ENCODE measurements at places on chromosomes 5 and 9. TPM values are rescaled to one million over a fixed set of nuclear protein-coding genes. Genes with fewer than 3 reads are reported as not detected.
A peak's percentile ranks its signal among the peaks of the same experiment; 100 is the strongest.

The FREM1 gene
- total RNA-seq = not detected

The SLCO6A1 gene
- total RNA-seq = not detected

The TEX48 gene
- 0.70 TPM for total RNA-seq

The PDLIM4 gene
- not detected for total RNA-seq

The GKAP1 gene
- 3.9 TPM for total RNA-seq

The RORB gene
- total RNA-seq = 0.02 TPM

The AJM1 gene
- total RNA-seq = 2.8 TPM

- peaks cover 40% of the 10 kb centered on the region for H3K4me1 ChIP-seq
- H3K36me3 ChIP-seq = no peaks in the 10 kb centered on the region
- no peak for DNase-seq
- H3K27me3 ChIP-seq = no peaks in the 10 kb centered on the region
These were observed 70.1 kb downstream of the RETREG1 start for GRCh38 chr5:16546732-16547131.

DNA sequence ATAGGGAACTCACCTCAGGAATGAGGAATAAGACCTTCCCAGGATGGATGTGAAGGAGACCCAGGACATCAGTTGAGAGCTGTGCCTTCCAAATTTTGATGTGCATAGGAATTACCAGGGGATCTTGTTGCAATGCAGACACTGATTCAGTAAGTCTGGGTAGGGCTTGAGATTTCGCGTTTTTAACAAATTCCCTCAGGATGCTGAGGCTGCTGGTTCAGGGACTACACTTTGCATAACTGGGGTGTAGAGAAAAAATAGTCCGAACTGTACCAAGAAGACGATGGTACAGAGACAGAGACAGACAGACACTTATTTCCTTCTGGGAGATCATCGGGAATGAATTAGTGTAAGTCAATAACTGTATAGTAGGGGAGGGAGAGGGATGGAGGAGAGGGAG is 82.3 kb upstream of the FREM1 start:
- peaks cover 35% of the 10 kb centered on the region for H3K4me1 ChIP-seq
- peak overlapping the region; percentile 75 for H3K4me3 ChIP-seq
- no peak overlapping the region for H3K27ac ChIP-seq
- H3K27me3 ChIP-seq = peaks cover 18% of the 10 kb centered on the region

DNA sequence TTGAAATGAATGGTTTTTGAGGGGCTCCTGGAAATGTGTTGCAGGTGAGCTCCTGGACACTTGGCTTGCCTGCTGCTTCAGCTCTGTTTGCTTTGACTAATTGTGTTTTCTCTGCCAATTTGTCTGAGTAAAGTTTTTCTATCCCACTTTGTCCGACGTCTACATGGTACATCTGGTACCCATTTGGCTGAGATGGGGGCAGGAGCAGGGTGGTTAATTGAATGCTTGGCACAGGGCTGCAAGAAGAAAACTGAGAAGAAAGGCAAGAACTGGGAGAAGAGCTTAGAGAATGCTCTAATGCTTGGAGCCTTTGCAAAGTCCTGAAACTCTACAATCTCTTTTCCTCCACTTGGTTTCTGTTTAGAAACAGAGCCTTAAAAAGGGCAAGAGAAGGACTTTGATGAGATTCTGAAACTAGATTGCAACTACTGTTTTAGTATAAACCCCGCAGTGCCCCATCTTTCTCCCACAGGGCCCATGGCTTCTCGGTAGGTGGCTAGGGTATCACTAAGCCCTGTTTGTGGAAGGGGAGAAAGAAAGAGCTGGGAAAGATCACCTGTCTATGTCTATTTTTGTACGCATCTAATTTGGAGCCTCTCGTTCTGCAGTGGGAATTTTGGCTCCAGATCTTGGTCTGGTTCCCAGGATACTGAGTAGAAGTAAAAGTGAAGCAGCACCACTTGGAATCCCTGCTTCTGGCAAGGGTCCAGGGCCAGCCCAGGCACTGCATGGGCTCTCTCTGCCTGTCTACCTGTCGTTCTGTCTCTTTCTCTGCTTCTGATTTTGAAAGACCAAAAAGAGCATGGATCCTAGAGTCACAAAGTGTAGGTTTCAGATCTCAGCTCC is 214.4 kb downstream of the SEMA6A start:
- H3K27ac ChIP-seq = no peak overlapping the region
- no peaks in the 10 kb centered on the region for H3K27me3 ChIP-seq
- peaks cover 2% of the 10 kb centered on the region for H3K4me1 ChIP-seq
- no peak overlapping the region for H3K4me3 ChIP-seq
- H3K36me3 ChIP-seq = peaks cover 24% of the 10 kb centered on the region

DNA sequence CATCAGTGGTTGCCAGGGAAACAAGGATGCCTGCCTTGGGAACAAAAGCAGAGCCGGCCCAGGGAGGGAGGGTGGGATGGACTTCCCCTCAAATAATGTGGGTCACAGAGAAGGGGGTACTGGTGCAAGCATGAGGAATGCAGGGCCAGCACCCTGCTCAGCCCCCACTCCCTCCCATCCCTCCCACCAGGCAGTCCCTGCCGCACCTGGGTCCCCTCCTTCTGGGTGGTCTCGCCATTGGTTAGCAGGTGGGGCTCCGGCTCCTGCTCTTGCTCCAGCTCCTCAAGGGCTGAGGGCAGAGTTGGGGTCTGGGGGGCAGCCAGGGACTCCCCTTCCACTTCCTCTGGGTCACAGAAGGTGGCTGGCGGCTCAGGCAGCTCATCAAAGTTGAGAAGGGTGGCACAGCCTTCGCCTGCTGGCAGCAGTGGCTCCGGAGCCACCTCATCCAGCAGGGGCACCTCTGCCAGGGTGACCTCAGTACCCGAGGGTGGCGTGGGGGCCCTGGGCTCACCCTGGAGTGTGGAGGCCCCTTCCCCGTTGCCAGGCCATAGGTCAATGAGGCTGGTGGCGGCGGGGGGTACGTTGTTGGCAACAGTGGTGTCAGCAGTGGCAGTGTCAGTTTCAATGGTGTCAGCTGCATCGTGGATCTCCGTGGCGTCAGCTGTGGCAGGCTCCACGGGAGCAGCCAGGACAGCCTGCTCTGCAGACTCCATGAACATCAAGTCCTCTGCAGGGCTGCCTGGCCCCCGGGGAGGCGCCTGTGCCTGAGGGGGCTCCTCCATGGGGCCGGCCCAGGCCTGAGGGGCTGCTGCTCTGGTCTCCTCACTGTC is 11.5 kb downstream of the PRR7 start:
- H3K27ac ChIP-seq = no peak overlapping the region
- DNase-seq = no peak
- no peak overlapping the region for H3K4me3 ChIP-seq

- DNase-seq = no peak
- no peaks in the 10 kb centered on the region for H3K4me1 ChIP-seq
- no peaks in the 10 kb centered on the region for H3K27me3 ChIP-seq
- no peak overlapping the region for H3K4me3 ChIP-seq
- H3K36me3 ChIP-seq = no peaks in the 10 kb centered on the region
These were observed 101.7 kb upstream of the SARDH start for GRCh38 chr9:133839822-133840329.

DNA sequence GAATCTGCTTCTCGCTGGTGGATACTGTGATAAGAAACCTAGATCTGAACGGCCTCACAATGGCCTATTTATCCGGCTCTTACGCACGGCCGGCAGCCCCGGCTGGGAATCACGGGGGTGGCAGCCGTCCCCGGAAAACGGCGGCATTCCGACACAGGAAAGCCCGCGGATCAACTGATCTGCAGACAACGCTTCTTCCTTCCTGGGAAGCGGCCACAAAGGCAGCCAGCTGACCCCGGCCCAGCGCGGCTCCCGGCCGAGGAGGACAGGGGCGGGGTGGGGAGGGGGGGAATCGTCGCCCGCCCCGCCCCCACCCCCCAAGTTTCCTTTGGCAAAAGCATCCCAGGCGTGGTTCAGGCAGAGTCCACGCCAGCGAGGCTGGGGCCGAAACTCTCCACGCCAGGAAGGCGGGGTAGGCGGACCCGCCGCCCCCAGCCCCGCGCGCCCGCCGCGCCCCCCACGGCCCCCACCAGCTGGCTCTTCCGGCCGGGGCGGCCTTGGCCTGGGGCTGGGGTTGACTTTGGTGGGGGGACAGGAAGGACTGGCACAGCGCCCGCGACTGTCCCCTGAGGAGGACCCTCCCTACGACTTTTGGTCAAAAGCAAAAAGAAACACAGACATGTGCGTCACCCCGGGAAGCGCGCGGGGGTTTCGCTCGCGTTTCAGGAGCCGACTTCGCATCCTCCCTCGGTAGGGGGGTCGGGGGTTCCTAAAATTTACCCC is 247.7 kb upstream of the ANKRD55 start:
- H3K27ac ChIP-seq = peak overlapping the region; percentile 70
- DNase-seq = peak; percentile 15
- H3K36me3 ChIP-seq = no peaks in the 10 kb centered on the region
- peak overlapping the region; percentile 78 for H3K4me3 ChIP-seq
- H3K27me3 ChIP-seq = peaks cover 28% of the 10 kb centered on the region

DNA sequence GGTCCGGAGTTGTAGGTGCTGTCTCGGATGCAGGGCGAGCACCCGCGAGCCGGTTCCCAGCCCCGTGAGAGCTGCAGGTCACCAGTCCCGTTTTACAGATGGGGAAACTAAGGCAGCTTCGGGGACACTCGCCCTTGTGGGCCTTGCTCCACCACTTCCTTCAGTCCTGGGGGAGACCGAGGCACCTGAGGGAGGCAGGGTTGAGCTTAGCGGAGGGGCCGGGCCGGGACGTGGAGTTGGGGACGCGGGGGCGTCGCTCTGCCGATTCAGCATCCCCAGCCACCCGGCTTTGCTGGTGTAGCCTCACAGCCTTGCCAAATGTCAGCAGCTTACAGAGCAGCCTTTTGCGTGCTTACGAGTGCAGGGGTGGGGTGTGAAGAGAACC is 530 bp downstream of the BBLN start:
- H3K4me1 ChIP-seq = peaks cover 20% of the 10 kb centered on the region
- no peaks in the 10 kb centered on the region for H3K27me3 ChIP-seq
- H3K36me3 ChIP-seq = peaks cover 17% of the 10 kb centered on the region
- peak; percentile 72 for DNase-seq

DNA sequence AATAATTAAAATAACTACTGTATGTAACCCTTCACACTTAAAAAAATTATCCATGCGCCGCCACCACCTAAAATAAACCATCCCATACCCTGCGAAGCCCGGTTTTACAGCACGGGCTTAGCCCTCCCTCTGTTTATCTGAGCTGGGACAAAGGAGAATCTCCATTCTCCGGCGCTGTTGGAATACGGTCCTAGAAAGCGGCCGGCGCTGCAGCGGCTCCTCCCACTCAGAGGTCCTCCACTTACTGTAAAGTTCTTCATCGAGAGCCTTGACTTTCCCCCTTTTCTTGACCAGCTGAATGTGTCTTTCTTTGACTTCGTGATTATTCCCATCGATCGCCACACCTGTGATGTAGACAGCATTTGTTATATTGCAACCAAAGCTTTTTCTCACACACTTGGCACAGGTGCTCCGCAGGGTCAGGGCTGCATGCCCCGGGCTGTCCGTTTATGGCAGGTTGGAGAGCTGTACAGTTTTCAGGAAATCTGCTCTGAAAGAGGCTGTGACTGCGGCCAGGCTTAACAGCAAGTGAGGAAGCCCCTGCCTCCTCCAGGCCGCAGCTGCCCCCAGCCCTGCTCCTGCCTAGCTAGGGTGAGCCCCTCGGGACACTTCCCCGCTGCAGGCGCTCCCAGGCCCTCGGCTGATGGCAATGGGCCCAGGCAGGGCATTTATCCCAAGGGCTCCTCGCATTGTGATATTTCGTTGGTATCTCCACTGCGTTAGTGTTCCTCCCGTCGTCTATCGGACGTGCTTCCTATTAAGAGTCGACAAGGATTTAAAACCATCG is 16.7 kb downstream of the GFPT2 start:
- no peak for DNase-seq
- H3K27me3 ChIP-seq = peaks cover 24% of the 10 kb centered on the region
- no peak overlapping the region for H3K27ac ChIP-seq
- no peak overlapping the region for H3K4me3 ChIP-seq
- no peaks in the 10 kb centered on the region for H3K36me3 ChIP-seq

- peaks cover 7% of the 10 kb centered on the region for H3K4me1 ChIP-seq
- no peaks in the 10 kb centered on the region for H3K27me3 ChIP-seq
- H3K36me3 ChIP-seq = peaks cover 6% of the 10 kb centered on the region
- no peak overlapping the region for H3K27ac ChIP-seq
- H3K4me3 ChIP-seq = no peak overlapping the region
These were observed 141.6 kb downstream of the NR3C1 start for GRCh38 chr5:143261748-143262392.

DNA sequence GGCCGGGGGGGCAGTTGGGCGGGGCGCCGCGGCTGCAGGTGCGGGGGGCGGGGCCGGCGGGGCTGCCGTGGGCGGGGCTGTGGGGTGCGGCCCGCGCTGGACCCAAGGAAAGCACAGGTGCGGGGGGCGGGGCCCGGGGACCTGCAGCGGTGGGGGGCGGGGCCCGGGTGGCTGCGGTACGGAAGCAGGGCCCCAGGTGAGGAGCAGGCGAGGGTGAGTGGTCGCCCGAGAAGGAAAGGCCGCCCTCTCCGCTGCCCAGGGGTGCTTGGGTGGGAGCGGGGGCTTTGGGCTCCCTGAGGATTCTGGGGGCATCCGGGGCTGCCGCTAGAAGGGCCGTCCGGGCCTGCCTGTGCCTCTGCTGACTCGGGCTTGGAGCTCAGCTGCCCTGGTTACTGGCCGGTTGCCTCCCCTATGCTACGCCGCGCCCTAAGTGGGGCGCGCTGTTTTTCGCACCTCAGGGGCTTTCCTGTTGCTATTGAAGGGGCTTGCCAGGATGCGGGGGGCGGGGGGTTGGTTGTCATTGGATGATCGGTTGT is 767 bp downstream of the RALGPS1 start:
- no peak overlapping the region for H3K27ac ChIP-seq
- H3K4me3 ChIP-seq = peak overlapping the region; percentile 61
- peaks cover 15% of the 10 kb centered on the region for H3K27me3 ChIP-seq
- peak; percentile 38 for DNase-seq

- no peak overlapping the region for H3K27ac ChIP-seq
- no peak overlapping the region for H3K4me3 ChIP-seq
- peaks cover 39% of the 10 kb centered on the region for H3K27me3 ChIP-seq
- no peak for DNase-seq
- no peaks in the 10 kb centered on the region for H3K36me3 ChIP-seq
- no peaks in the 10 kb centered on the region for H3K4me1 ChIP-seq
These were observed 6.7 kb downstream of the DAB2IP start for GRCh38 chr9:121658166-121658565.

DNA sequence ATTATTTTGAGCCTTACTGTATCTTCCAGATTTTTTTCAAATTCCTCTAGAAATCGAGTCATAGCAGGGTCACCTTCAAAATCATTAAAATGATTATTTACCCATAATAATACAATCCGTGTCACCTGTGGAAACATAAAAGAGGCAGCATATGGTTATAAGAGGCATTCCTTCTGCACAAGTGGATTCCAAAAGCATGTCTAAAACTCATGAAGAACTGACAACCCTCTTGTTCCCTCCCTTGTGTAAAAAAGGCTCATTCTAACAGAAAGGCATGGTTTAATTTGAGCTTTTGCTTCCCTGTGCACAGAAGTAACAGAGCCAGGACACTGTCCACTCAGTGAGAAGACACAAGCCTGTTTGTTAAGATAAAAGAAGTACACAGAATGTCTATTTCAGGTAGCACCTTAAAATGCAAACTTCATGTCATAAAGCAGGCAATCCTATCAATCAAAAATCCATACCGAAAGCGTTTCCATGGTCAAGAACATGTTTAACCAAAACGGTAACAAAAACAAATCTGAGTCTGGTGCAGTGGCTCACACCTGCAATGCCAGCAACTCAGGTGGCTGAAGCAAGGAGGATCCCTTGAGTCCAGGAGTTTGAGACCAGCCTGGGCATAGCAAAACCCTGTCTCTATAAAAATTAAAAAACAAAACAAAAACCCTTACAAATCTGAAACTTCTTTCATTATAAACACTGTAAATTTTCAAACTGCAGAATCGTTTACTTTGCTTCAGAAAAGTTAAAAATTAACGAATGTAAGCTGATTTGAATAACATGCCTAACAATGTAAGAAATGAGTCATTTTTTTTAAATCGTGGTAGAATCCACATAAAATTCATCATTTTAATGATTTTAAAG is 139.3 kb downstream of the RAPGEF6 start:
- H3K27ac ChIP-seq = peak overlapping the region; percentile 11
- no peak overlapping the region for H3K4me3 ChIP-seq
- H3K4me1 ChIP-seq = peaks cover 29% of the 10 kb centered on the region
- H3K36me3 ChIP-seq = peaks cover 47% of the 10 kb centered on the region
- no peaks in the 10 kb centered on the region for H3K27me3 ChIP-seq
